Activated CD8-positive, alpha-beta memory T cell treated with anti-CD3 and anti-CD28 coated beads for 4 hours (primary cell): ENCODE measurements at places on chromosomes 7 and 10.

- no peak for DNase-seq
Measured at GRCh38 chr7:27103489-27104226, 1.2 kb upstream of the HOXA2 start.

DNA sequence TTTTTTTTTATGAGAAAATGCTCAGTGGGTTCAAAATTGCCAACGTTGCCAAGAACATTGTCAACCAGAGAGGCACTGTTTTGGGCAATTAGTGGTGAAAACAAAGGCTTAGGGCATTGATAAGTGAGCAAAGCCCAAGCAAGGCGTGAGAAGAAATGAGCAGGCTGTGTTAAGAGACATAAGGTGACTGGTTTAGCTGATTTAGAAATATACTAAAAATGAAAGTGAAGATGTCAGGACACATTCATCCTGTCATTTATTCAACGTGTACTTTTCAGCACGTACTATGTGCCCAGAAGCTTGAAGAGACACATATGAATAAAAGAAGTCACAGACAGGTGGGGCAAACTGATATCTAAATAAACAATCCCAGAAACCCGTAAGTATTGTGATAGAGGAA, 31.8 kb downstream of the AOAH start:
- DNase-seq, result no peak

DNA sequence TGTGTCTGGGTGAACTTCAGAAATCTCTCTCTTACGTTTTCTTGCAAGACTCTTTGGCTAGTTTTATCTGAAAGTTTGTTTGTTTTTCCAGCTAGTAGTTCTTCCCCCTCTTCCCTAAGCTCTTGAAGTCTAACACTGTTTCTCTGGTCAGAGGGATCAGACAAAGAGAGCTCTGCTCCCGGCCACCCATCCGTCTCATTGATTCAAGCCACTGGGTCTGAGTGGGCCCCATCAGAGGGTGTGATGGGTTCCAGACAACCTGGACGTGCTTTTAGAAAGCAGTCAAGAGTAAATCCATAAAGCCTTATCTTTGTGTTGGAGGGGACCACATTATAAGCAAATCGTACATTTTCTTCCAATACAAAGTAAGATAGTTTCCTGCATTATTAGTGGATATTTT, 242.6 kb upstream of the C7orf33 start:
- no peak for DNase-seq

GRCh38 chr10:126181626-126182025, 206.7 kb downstream of the ADAM12 start:
- no peak for DNase-seq

DNA sequence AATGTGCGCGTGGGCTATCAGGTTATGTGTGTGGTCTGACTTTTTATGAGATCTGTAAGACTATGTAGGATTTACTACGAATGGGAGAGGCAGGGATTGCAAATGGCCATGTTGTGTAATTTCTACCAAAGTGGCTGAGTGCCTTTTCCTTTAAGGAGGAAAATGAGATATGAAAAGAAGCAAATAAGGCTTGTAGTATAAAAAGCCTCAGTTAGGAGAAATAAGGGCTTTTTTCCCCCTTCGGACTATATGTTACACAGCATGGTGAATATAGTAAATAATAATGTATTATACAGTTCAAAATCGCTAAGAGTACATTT, 447 bp upstream of the GPAM start:
- no peak for DNase-seq

- no peak for DNase-seq
Measured at GRCh38 chr7:117034851-117035464, 81.7 kb downstream of the ST7 start.

DNA sequence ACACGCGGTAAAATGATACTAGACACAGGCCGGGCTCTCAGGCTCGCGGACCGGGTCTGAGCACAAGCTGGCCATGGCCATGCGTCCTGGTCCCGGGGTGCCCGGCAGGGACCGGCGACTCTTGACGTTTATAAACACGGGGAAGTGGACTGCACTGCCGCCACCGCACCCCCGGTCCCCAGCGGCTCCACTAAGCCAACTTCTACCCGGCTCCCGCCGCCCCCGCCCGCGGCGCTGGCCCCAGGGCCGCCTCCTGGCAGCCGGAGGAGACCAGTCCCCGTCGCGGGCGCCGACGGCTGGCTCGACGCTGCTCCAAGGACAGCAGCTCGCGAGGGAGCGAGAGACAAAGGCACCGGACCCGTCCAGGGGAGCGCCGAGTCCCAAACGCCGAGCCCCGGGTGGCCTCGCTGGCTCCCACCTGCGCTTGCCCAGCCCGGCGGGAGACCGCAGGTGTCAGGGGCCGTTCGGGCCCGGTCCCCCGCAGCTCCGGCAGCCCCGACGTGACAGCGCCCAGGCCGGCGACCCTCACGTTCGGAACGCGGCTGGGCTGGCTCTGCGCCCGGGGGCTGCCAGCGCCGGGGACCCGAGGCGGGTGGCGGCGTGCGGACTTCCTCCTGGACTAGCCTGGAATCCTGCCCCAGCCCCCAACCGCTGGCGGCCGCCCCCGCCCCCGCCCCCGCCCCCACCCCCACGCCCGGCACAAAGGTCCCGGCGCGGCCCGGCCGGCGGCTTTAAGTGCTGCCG, 517 bp downstream of the ITGB1 start:
- no peak for DNase-seq

DNA sequence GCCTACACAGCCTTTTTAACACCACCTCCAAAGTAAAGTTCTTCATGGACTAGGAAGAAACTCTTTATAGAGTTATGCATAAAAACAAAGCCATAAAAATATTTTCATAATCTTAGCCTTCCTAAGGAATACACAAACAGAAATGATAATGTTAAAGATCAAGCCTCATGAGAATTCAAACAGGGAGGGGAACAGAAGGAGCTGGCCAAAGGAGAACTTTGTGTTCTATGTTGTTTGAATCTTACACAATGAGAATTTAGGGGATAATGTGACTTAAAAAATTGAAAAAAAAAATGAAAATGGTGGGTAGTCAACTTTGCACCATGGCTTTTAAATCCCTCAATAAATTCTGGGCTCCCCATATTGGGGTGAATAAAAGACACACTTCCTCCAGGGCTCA, 9.1 kb upstream of the PILRB start:
- no peak for DNase-seq

GRCh38 chr7:8149222-8149621, 112.7 kb downstream of the ICA1 start:
- no peak for DNase-seq

GRCh38 chr7:92421676-92422435, 25.4 kb upstream of the GATAD1 start:
- DNase-seq, result no peak

DNA sequence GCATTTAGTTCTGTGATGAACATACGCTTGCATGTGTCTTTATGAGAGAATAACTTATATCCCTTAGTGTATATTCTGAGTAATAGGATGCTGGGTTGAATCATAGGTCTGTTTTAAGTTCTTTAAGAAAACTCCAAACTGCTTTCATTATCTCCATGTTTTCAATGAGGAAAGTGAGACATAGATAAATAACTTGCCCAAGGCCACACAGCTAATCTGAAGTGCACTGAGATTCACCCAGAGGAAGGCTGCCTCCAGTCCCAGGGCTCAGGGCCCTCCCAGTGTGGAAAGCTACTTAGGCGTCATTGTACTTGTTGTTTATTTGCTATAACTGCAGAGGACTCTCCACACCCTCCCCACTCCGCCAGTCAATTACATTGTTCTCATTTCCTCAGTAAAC, 126.7 kb downstream of the INHBA start:
- DNase-seq, result no peak

DNA sequence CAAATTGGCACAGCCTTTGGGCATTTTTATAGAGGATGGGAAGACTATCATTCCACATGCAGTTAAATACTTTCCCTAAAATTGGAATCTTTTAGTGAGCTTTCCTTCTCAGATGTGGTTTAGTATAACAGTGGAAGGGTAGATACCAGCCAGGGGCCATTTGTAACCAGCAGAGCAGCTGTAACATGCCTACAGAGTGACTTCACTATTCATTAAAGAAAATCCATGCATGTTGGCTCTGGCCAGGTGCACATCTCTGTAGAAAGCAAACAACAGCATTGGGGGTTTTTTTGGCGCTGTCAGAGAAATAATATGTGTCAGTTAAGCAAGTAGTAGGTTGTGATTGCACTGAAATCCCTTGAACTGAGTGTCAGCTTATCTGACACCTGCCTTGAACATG, 115.6 kb downstream of the LHFPL3 start:
- no peak for DNase-seq

GRCh38 chr7:79149831-79150230, 303.6 kb downstream of the MAGI2 start:
- no peak for DNase-seq

GRCh38 chr10:66719483-66719882, 206.4 kb upstream of the LRRTM3 start:
- DNase-seq, result no peak

DNA sequence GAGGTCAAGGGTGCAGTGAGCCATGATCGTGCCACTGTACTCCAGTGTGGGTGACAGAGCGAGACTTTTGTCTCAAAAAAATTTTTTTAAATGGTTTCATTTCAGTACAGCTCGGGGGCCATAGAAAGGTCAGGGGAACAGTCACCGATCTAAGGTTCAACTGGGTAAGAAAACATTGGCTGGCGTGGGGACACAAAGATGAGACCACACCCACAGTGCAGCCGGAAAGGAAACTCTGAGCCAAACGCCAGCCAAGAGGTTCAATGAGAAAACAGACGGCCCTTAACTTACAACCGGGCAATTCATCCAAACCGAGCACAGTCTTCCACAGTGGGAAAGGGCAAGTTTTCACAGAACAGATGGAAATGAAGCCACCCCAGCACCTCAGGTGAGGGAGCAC, 65.1 kb downstream of the SLC37A3 start:
- no peak for DNase-seq

DNA sequence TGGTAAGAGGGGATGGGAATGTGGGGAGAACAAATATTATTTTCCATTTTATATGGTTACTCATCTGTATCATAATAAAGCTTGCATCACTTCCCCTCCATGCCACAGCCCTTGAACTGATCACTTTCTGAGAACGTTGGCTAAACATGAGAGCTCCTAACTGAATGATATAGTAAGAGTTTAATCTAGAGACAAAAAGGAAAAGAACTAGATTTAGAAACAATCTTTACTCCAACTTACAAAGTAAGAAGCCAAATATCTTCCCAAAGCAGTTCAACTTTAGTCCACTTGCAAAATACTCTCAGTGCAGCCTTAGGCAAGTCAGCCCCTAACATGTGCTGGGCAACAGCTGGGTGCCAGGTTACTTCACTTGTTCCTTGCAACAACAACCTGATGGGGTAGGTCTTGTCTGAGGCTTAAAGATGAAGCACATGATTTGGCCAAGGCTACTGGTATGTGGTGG, 20.3 kb downstream of the SMURF1 start:
- DNase-seq, result no peak

- no peak for DNase-seq
Measured at GRCh38 chr7:19530261-19530660, 178.6 kb downstream of the POLR1F start.

DNA sequence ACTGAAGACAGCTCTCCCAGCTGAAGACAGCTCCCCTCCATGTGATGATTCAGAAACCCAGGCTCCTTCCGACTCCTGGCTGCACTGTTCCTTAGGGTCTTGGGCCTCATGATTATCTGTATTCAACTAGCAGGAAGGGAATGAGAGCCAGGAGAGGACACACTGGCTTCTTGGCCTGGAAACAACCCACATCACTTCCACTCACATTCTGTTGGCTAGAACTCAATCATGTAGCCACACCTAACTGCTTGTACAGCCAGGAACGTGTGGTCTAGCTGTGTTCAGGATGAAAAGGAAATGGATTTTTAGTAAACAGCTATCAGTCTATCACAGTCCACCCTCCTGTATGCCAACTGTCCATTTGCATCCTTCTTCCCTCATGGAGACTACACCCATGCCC, 30.5 kb upstream of the XPNPEP1 start:
- no peak for DNase-seq

DNA sequence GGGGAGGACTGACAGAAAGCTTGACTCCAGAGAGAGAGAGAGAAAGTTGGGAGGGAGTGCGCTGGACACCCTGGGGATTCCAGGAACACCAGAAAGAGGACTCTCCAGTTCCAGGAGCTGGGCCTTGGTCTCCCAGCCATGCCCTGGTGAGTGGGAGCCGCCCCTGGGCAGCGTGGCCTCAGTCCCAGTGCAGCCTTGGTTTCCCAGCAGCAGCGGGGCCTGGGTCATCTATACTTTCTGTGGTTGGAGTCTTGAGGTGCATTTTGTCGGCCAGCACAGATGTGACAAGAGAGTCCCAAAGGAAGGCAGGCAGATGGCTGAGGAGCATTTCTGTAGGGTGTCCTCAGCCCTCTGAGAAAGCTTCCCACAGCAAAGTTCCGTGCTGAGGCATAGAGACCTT, 334.7 kb upstream of the ZNF32 start:
- no peak for DNase-seq

- no peak for DNase-seq
Measured at GRCh38 chr7:45027774-45028114, 27.7 kb downstream of the CCM2 start.

- DNase-seq, result no peak
Measured at GRCh38 chr7:121546632-121547543, 150.8 kb upstream of the FAM3C start.

- no peak for DNase-seq
Measured at GRCh38 chr7:55588976-55589604, 16.8 kb upstream of the VOPP1 start.

- no peak for DNase-seq
Measured at GRCh38 chr7:139995017-139995915, 67.5 kb downstream of the PARP12 start.

- no peak for DNase-seq
Measured at GRCh38 chr7:157008206-157009169, 2.0 kb downstream of the MNX1 start.

GRCh38 chr10:113499806-113500205, 53.0 kb upstream of the HABP2 start:
- no peak for DNase-seq

GRCh38 chr7:92725161-92725925, 111.0 kb downstream of the CDK6 start:
- no peak for DNase-seq

DNA sequence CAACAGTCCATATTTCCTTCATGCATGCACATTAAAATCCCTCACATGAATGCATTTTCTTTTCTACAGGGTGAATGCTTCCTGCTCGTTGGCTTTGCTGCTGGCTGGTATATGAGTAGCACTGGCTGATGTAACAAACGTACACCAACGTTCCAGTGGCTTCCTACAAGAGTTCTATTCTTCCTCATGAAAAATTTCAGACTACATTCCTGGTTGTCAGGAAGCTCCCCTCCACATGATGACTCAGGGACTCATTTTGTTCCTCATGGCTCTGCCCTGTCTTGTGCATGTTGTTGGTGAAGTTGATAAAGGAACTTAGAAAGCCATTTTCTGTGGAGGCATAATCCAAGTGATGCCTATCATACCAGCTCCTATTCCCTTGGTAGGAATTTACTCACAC, 470.7 kb upstream of the KLF6 start:
- no peak for DNase-seq

- no peak for DNase-seq
Measured at GRCh38 chr10:48266528-48266927, 8.0 kb downstream of the FRMPD2 start.

GRCh38 chr10:103967448-103968071, 620 bp downstream of the SLK start:
- no peak for DNase-seq
